NCI-H460 (cell line): ENCODE measurements at places on chromosomes 11 and 22.
A peak's percentile ranks its signal among the peaks of the same experiment; 100 is the strongest.

GRCh38 chr11:61082931-61083531, 19.3 kb upstream of the CD5 start:
- no peak for DNase-seq

GRCh38 chr11:74025467-74026166, 16.7 kb upstream of the UCP3 start:
- DNase-seq: no peak

DNA sequence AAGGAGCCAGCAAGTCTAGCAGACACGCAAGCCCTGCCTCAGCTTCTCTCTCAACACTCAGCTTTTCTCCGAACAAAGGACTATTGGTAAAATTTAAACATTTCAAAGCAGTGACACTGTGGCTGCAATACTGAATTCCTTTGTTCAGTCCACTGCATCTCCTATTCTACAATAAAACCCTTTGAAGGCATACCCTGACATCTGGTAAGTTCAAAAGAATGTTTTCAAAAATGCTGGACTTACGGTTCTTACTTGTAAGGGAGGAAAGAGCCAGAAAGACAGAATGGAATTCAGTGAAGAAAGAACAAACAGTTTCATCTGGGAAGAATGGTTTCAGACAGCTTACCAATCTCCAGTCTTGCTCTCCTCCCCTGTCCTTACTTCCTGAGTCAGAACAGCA, 12.7 kb upstream of the OR8K1 start:
- DNase-seq: no peak

DNA sequence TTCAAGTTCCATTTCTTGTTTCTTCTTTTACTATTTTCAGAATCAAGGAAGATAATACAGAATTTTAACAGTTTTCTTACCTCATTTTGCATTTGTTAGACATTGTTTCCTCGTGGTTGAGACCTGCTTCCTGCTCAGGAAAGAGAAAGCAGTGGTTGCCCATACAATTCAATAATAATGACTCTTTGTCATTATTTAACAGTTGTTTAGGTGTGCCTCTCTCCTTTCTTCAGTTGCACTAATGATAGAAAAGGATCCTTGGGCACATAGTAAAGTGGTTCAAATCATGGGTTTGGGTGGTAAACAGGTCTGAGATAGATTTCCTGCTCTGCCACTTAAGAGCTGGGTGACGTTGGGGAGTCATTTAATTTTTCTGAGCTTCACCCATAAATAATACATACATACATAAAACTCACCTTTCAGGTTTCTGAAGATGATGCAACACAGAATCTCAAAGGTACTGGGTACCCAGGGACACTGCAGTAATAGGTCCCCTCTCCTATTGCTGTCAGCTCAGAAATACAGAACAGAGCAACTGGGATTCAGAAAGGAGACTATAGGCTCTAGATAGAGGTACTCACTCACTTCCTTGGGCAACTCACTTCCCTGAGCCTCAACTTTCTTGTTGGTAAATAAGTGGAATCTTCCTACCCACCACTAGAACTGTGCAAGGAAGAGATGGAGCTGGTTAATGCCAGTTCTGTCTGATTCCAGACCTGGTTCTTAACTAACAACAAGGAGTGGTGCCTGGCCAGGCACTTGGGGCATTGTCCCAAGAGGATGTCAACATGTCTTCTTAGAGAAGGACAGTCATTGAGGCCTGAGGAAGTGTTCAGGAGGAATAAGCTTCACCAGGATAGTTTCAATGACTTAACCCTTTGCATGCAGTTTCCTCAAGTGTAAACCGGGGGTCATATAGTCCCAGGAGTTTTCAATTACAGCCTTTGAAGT, 34.9 kb downstream of the CD44 start:
- DNase-seq: no peak

DNA sequence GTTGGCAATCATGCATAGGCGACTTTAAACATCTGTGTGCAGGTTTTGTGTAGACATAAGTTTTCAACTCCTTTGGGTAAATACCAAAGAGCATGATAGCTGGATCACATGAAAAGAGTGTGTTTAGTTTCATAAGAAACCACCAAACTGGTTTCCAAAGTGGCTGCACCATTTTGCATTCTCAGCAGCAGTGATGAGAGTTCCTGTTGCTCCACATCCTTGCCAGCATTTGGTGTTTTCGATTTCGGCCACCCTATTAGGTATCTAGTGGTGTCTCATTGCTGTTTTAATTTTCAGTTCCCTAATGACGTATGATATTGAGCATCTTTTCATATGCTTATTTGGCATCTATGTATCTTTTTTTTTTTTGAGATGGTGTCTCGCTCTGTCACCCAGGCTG, 62.8 kb upstream of the CCND1 start:
- DNase-seq: no peak

GRCh38 chr11:70029115-70029860, 48.8 kb upstream of the ANO1 start:
- DNase-seq: no peak

DNA sequence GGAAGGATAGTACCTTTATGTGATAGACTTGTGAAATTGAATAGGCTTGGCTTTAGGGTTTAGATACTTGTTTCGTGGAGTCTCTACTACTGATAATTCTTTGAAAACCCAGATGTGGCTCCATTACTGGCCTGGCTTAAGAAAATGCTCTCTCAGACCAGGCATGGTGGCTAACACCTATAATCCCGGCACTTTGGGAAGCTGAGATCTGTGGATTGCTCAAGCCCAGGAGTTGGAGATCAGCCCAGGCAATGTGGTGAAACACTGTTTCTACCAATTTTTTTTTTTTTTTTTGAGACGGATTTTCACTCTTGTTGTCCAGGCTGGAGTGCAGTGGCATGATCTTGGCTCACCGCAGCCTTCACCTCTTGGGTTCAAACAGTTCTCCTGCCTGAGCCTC, 40.9 kb downstream of the ATG13 start:
- no peak for DNase-seq

GRCh38 chr11:12901272-12901671, 107.8 kb upstream of the RASSF10 start:
- DNase-seq: no peak

DNA sequence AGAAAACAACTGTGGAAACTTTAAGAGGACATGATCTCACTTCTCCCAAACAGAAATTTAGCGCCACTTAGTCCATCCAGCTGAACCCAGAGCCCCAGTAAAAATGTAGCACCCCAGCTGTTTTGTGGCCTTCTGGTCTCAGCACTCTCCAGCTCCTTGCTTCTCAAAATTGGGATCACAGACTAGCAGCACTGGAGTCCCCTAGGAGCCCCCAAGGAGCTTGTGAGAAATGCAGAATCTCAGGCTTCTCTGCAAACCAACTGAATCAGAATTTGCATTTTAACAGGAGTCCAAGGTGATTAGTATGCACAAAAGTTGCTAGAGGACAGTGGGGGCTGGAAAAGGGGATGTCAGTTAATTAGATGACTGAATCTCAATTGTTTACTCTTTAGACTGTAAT, 89.8 kb upstream of the FIBIN start:
- no peak for DNase-seq

- peak; percentile 72 for DNase-seq
Measured at GRCh38 chr11:86784241-86784681, 16.1 kb upstream of the PRSS23 start.

- DNase-seq: no peak
Measured at GRCh38 chr22:44130076-44130711, 50.5 kb upstream of the PARVG start.

DNA sequence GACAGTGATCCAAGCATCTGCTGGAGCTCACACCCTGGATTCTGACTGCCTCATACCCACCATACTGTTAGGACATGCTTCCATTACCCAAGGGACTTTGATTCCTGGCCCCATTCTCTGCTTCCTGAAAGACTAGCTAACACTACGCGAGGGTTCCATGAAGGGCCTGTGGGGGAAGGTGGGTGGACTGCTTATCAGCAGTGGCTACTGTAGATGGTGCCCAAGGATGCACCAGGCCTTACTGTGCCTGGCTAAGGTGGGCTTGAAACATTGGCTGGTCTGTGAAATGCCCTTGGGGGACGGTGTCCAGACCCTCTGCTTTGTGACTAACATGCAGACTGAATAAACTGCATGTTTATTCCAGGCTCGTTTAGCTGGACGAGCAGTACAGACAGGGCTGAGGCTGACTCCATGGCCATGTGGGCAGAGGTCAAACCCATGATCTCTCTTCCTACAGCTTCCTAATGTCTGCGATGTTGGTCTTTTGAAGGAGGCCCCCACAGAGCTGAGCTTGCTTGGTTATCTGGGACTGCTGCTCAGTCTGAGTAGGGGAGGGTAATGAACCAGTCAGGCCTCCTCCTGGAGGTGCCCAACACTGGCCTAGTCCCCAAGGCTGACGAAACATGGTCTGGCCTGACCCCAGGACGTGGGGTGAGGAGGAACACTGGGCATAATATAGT, 48.3 kb upstream of the PHOX2A start:
- no peak for DNase-seq

DNA sequence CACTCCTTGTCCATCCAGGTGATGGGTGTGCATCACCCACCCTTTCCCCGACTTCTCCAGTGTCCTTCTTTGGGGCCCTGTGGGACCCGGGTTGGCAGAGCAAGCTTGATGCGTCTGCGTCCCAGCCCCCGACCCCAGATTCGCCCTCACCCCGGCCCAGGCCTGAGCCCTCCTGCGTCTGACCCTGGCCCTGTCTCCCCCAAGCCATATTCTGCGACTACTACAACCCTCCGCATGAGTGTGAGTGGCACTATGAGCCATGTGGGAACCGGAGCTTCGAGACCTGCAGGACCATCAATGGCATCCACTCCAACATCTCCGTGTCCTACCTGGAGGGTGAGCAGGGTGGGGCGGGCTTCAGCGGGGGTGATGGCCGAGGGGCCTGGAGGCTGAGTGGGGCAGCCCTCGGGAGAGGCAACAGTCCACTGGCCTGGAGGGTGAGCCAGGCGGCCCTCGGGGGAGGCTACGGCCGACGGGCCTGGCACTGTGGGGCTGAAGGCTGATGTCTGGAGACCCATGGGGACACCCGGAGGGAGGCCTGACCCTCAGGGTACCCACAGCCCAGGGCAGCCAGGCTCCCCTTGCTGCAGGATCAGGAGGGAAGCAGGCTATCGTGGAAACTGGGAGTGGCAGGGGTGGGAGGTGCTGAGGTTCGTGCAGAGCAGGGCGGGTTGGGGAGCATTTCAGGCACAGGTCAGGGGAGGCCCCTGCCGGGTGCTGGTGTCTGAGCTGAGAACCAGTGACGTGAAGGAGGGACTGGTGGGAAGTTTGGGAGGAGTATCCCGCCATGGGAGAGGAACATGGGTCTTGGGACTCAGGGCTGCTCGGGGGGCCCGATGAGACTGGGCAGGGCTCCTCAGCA, 15.3 kb downstream of the MUC2 start:
- no peak for DNase-seq

- no peak for DNase-seq
Measured at GRCh38 chr11:8720868-8721608, 38.4 kb downstream of the RPL27A start.

GRCh38 chr22:29925402-29925801, 42.4 kb downstream of the MTMR3 start:
- no peak for DNase-seq

- DNase-seq: no peak
Measured at GRCh38 chr11:133323354-133323753, 208.9 kb downstream of the OPCML start.

DNA sequence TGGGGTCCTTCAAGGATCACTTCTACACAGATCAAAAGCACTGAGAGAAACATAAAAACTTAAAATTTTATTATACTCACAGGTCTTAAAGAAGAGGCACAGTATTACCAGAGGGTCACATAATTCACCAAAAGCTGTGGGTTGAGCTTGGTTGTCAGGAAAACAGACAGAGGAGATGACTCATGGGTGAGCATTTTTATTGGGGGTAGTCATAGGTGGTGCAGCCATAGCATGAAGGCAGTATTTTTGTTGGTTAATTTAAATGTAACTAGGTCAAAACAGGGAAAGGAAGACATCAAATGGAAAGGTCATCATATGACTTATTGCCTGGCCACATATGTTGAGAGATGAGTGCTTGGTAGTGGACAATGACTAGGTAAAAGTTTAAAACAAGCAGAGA, 24.2 kb downstream of the OR5B17 start:
- no peak for DNase-seq

DNA sequence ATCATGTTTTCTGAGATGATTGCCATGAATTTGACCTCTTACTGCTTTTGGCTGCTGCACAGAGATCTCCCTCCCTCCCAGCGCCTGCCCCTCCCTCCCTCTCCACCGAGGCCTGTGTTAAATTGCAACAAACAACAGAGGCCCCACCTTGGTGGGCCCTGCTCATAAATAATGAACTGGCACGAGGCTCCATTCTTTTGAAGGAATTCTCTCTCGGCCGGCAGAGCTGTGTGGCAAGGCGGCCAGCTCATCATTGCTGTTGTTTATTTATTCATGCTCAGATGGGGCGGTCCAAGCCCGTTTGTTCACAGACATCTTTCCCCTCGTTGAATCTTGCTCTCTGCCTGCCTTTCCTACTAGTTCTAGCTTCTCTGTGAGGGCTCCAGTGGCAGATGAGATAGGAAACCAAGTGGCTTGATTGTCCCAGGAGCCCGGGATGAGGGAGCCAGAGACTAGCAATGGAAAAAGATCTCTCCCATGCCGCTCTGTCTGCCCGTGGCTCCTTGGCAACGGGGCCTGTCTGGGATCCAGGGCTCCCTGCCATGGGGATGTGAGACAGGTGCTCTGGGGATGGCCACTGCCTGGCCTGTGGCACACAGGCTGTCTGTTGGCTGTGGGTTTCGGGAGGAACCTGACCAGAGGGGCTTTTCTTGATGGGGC, 192.6 kb downstream of the DSCAML1 start:
- no peak for DNase-seq

DNA sequence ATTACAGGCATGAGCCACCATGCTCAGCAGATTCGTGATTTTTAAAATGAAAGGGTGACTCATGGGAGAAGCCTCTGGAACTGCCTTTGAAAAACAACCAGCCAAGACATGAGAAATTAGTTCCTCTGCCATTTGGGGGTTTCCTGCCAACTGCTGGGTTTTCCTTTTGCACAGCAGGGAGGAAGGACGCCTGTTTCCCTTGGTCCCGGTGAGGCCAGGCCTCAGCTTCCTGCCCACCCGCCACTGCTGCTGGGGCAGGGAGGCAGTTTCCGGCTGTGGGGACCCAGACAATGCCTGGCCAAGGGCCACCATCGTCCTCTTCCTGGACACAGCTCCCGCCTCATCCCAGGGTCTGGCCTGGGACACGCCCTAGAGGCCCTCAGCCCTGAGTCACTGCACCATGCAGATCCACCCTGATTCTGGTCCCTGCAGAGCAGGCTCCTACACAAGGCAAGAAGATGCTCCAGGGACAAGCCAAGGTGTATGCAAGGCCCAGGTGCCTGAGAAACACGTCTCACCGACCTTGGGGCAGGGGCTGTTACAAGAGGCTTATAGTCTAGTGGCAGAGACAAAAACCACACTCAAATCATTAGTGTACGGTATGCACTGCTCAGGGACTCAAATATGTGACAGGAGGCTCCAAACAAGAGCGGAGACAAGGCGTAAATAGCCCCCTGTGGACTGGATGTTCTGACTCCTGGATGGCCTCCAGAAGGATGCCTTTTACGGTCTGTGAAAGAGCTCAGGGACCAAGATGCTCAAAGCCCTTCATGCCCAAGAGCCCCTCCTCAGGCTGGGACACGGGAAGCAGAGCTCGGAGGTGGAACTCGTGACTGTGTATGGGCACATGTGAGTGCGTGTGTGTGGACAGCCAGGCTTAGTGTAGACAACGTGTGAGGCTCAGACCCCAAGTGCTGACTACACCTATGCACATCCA, 10.0 kb downstream of the PPM1F start:
- peak; percentile 32 for DNase-seq
